ENCODE measurements at places on chromosomes 13 and 19.

GRCh38 chr19:13920940-13921747, 15.1 kb downstream of the CC2D1A start:
- DNase-seq: no peak

DNA sequence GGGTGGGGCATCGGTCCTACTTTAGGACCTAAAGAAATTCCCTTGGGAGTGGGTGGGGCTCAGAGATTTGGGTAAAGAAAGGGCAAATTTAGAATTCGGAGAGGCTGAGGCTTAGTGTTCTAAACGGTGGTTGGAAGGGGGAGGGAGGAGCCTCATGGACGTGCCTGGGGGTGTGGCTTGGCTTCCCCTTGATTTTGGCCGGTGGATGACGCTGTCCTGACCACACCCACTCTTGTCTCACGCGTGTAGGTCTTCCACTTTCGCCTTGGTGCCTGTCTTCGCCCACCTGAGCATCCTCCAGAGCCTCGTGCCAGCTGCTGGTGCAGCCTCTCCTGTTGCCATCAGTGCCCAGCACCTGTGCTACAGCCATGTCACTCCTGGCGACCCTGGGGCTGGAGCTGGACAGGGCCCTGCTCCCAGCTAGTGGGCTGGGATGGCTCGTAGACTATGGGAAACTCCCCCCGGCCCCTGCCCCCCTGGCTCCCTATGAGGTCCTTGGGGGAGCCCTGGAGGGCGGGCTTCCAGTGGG, 1.2 kb upstream of the NUP62 start:
- no peak for DNase-seq

DNA sequence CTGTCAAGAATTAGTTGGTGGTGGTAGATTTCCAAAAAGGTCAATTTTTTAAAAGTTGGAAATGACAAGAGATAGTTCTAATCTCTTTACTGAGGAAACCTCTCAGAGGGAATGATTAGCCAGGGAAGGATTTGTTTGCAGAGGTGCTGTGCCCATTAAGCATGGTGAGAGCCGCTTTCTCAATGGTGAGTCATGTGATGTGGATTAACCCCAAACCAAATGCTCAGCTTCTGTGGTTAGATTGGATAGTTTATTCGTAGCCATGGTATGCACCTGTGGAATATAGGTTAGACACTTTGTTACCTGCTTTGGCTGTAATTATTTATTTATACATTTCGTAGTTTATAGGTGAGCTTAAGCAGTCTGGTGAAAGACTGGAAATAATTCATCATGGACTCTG, 7.1 kb downstream of the HNRNPM start:
- DNase-seq: no peak

GRCh38 chr13:66995203-66995611, 234.9 kb downstream of the PCDH9 start:
- DNase-seq: no peak

DNA sequence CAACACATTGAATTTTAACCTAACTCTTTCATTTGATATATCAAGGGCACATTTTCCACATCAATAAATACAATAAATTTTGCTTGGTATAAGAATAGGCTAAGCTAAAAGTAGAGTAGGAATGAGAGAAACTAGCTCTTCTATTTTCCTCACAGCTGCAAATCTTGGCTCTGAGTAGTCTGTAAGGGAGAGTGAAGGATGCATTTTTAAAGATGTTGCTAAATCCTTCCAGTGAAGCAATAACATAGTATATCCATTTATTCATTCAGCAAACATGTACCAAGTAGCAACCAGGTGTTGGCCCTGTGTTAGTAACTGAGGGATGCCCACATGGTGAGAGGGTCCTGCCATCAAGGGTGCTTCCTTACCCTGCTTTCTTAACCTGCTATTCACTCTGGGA, 799.9 kb downstream of the PCDH9 start:
- DNase-seq: no peak

- DNase-seq: no peak
Measured at GRCh38 chr13:41668130-41668757, 210.9 kb downstream of the RGCC start.

DNA sequence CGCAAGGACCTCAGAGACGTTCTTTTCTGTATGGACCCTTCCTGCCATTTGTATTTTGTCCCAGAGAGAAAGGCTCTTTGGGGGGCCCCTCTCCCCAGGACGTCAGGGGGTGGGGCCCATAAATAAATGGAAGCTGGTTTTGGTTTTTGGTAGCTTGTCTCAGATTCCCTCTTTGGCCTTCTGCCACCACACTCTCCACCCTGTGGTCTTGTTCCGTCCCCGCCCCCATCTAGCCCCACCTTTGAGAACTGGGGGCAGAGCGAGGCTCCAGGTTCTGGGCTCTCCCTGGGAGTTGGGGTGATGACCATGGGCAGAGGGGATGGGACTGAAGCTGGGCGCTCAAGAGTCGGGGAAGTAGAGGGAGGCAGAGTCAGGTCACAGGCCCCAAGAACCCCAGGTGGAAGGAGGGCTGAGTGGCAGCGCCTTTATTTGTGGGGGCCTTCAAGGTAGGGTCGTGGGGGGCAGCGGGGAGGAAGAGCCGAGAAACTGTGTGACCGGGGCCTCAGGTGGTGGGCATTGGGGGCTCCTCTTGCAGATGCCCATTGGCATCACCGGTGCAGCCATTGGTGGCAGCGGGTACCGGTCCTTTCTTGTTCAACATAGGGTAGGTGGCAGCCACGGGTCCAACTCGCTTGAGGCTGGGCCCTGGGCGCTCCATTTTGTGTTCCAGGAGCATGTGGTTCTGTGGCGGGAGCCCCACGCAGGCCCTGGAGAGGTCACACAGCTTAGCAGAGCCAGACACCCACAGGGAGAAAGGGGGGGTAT, 3.3 kb downstream of the ISYNA1 start:
- DNase-seq: no peak

Data from T-helper 9 cell (primary cell).